ENCODE measurements at places on chromosomes 13 and 19.
A peak's percentile ranks its signal among the peaks of the same experiment; 100 is the strongest.

GRCh38 chr13:39968646-39969475 is 313.4 kb downstream of the COG6 start:
- no peak for DNase-seq

DNA sequence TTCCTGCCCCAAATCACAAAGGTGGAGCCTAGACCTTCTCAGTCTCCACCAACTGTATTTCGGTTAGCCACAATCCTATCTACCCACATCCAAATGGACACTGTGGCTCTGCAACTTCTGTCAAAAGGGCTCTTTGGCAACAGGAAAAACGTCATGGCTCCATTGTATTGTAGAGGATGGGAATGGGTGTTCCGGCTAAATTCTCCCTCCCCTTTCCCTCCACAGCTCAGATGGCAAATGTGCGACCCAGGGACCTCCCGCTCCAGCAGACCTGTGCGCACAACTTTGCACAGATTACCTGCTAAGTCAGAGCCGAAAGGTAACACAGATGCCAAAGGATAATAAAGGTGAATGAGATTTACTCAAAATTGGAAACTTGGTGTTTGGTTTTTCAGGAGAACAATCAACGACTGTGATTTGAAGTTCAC is 968 bp upstream of the KL start:
- no peak for DNase-seq

- no peak for DNase-seq
Observed at GRCh38 chr19:19259741-19260140, 13.4 kb downstream of the TM6SF2 start.

DNA sequence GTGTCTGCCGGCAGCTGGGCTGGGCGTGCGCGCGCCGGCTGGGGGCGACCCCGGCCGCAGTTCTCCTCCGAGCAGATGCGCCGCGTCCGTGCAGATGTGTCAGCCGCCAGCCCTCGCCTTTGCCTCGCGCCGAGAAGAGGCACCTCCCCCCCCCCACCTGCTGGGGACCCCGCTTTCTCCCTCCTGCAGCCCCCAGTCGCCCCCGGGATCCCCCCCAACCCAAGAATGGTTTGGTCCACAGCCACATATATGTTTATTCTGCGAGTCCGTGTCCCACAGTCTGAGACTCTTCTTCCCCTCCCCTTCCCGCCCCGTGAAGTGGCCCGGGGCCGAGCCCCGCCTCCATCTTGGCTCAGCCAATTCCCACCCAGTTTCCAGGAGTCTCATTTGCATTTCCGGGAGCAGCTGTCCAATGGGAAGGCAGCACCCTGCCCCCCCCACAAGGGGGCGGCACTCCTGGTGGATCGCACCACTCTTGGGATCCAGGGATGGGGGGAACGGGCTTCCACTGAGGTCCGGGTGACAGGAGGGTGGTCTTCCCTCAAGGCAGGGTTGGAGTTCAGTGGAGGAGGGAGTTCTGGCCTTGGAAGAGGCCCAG is 8.6 kb downstream of the ISOC2 start:
- DNase-seq, result peak; percentile 81

GRCh38 chr19:15318241-15318691 is 14.1 kb downstream of the BRD4 start:
- DNase-seq, result no peak

DNA sequence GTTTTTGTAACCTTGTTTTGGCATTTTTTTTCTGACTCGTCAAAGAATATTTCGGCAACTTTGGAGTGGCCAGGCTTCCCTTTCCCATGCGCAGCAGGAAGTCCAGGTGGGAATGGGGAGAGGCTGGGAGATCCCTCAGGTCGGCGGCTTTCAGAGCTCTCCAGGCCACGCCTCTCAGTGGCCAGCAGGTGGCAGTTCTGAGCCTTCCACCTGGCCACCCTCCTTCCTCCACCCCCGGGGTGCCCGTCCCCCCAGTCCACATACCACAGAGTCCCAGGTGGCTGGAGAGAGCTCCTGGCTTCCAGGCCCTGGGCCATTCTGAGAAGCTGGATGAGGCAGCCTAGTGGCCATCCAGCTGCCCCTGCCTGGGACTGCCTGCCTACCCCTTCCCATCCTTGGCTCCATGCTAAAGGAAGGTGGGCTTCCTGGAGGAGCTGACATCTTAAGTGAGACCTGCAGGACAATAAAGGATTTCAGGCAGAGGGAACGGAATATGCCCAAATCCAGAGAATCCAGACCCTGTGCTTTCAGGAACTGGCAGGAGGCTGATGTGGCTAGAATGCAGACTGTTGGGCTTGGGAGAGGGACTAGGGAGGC is 46.3 kb downstream of the CCNE1 start:
- no peak for DNase-seq

- DNase-seq, result no peak
Observed at GRCh38 chr19:6065685-6066374, 44.5 kb downstream of the RFX2 start.

DNA sequence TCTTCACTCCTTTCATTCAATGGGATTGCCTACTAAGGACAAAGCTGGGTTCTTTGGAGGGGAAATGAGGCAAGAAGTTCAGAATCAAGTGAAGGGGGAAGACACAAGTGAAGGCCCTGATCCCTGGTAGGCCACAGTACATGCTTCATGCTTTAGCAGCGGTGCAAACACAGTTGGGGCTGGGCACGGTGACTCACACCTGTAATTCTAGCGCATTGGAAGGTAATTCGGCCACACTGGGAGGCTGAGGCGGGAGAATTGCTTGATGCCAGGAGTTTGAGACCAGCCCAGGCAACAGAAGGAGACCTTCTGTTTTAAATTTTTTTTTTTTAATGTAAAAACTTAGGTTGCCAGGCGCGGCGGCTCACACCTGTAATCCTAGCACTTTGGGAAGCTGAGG is 23.4 kb upstream of the GATAD2A start:
- no peak for DNase-seq

GRCh38 chr13:49063497-49063896 is 87.8 kb downstream of the FNDC3A start:
- DNase-seq, result no peak

DNA sequence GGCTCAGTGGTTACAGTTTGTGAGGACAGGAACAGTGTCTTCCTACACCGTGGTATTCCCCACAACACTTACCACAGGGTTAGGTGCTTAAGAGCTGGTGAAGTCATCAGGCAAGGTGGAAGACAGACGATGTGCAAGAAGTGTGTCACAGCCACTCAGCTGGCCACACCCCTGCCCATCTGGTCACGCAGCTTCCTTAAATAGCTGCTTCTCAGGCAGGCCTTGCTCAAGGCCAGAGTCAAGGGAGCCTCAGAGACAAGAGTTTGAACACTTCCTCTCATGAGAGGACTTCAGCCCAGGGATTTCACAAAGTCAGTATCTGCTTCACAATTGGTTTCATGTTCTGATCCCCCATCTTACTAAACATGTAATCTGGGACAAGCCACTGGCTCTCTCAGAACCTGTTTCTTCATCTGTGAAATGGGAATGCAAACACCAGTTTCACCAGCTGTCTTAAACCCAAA is 80.3 kb upstream of the FRY start:
- no peak for DNase-seq

DNA sequence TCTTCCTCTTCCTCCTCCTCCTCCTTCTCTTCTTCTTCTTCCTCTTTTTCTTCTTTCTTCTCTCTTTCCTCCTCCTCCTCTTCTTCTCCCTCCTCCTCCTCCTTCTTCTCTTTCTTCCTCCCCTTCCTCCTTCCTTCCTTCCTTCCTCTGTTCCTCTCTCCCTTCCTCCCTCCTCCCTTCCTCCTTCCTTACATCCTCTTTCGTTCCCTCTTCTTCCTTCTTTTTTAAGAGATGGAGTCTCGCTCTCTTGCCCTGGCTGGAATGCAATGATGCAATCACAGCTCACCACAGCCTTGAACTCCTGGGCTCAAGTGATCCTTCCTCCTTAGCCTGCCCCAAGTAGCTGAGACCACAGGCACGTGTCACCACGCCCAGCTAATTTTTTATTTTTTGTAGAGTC is 13.2 kb downstream of the EHD2 start:
- no peak for DNase-seq

DNA sequence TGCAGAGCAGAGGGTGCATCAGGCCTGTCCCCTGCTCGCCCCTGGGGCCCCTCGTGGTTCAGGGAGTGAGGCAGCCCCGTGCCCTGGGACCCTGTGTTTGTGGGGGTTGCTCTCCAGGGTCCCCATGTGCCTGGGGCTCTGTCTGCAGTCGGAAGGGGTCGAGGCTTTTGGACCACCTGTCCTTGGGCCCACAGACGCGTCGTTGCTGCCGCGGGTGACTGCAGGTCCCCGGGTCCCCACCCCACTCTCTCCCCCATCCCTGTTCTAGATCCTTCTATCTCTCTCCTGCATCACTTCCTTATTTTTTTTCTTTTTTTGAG is 1.9 kb downstream of the PCSK4 start:
- DNase-seq, result no peak

GRCh38 chr19:42038666-42039065 is 31.3 kb downstream of the GRIK5 start:
- no peak for DNase-seq

DNA sequence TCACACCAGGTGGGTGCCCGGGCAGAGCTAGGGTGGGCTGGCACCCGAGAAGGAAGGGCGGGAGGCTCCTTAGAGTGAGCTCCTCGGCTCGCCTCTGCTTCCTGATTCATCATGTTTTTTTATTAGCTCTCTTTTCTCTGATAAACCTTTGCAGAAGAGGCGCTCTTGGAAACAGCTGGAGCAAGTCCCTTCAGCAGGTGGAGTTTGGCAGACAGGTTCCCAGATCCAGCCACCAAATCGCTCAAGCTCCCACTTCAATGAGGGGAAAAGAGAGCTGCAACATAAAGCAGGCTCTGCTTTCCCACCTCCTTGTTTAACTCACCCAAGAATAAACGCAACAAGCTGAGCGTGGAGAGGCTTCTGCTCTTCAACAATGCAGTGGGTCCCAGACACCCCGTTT is 244.8 kb downstream of the TSHZ3 start:
- DNase-seq, result no peak

- DNase-seq, result no peak
Observed at GRCh38 chr13:63308549-63309165, 1893.0 kb upstream of the PCDH20 start.

GRCh38 chr13:71759651-71760511 is 107.1 kb downstream of the DACH1 start:
- no peak for DNase-seq

GRCh38 chr19:48806818-48807589 is 3.8 kb downstream of the BCAT2 start:
- DNase-seq, result no peak

DNA sequence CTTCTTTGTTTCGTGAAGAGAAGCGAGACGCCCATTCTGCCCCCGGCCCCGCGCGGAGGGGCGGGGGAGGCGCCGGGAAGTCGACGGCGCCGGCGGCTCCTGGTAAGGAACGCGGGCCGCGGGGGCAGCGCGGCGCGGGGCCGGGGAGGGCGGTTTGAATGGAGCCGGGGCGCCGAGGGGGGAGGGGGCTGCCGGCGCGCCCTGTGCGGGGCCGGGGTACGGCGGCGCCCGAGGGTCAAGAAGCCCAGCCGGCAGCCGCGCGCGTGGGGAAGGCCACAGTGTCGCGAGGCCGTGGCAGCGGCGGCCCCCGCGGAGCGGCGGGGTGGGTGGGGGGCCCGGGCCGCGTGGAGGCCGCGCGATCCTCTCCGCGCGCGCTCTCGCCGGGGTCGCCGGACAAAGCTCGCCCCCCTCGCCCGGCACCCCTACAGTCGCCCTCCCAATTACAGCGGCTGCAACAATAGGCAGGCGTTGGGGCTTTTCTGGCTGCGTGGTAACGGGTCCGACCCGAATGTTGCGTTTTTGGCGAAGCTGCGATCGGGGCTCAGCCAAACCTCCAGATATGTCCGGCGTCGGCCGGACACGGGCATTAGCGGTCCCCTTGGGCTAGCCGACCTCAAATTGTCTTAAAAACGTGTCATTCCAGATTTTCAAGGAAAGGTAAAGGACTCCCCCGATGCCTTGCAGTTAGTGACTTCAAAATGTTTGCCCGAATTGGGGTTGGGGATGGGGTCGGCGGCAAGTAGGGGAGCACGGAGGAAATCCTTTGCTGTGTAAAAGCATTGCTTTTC is 437 bp downstream of the SMARCA4 start:
- no peak for DNase-seq

DNA sequence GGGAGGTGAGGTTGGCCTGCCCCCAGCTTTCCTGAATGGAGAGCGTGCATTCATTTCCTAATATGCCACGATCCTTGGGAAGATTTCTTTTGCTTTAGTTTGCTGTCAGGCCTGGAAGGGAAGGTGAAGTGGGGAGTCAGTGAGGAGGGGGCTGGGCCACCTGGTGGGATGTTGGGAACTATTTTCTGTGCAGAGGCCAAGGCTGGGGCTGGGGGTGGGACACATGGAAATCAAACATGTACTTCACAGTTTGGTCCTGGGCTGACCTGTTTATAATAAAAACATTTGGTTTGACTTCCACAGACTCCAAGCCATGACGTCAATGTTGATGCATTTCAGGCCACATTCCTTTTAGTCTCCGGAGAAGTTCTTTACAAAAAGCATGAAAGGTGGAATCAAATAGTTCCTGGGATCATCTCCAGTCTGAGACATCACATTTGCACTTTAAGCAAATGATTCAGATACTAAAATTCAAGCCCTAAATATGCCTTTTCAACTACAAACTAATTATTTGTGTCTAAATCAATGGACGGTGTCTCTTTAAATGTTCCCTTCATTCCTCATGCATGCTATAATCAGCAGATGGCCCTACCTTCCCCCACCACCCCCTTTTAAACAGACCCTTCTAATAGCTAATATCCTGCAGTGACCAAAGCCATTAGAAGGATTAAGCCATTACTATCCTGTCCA is 41.5 kb upstream of the MEDAG start:
- no peak for DNase-seq

- no peak for DNase-seq
Observed at GRCh38 chr13:77876176-77876575, 42.5 kb downstream of the EDNRB start.

- no peak for DNase-seq
Observed at GRCh38 chr19:31503211-31503610, 154.0 kb upstream of the TSHZ3 start.

DNA sequence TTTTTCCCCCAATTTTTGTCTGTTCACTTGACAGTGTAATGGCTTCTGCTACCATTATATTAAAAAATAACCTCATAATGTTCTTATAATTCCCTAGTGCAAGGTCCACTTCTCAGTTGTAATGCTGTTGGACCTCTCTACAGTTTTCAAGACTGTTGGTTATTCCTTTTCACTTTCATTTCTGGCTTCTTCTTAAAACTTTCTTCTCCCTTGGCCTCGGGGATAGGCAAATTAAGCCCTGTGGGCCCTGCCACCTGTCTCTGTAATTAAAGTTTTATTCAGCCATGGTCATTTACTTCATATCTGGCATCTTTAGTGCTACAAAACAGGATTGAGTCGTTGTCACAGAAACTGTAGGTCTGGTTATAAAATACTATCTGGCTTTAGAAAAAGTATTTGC is 313.5 kb downstream of the KLF12 start:
- DNase-seq, result no peak

DNA sequence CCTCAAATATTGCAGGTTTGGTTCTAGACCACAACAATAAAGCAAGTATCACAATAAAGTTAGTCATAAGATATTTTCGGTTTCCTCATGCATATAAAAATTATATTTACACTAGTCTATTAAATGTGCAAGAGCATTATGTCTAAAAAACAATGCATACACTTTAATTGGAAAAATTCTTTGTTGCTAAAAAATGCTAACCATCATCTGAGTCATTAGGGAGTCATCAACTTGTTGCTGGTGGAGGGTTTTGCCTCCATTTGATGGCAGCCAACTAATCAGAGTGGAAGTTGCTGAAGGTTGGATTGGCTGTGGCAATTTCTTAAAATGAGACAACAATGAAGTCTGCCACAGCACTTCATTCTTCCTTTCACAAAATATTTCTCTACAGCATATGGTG is 422.3 kb upstream of the GPC6 start:
- no peak for DNase-seq
